ENCODE measurements at places on chromosomes 11 and 22. TPM values are rescaled to one million over a fixed set of nuclear protein-coding genes. Genes with fewer than 3 reads are reported as not detected.

Gene TTC36
- 2.2 TPM for total RNA-seq

Gene TBX10
- not detected for total RNA-seq

Gene CDON
- 26.4 TPM for total RNA-seq

Gene RTN4R
- 36.0 TPM for total RNA-seq

Gene GTSE1
- total RNA-seq, result 24.2 TPM

Gene MMP12
- not detected for total RNA-seq

Gene FXYD2
- 7.7 TPM for total RNA-seq

Gene HTR3B
- not detected for total RNA-seq

- DNase-seq, result no peak
Observed at GRCh38 chr11:73664877-73665276, 18.5 kb downstream of the PLEKHB1 start.

DNA sequence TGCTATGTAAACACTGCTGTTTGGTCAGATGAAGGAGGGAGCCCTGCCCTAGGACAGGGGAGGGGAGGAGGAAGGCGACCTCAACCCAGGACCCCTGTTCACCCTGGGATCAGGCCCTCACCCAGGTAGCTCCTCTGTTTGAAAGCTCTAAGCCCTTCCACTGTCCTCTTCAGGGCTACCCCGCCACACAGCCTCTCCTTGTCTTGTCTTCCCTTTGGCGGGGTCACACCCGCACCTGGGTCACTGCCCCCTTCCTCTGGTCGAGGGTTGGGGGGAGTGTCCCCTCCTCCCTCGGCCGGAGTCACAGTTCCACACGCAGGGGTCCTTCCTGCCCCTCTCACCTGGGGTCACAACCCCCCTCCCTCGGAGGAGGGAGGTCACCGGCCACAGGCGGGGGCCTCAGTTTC lies 463 bp upstream of the PTPMT1 start:
- DNase-seq, result no peak

DNA sequence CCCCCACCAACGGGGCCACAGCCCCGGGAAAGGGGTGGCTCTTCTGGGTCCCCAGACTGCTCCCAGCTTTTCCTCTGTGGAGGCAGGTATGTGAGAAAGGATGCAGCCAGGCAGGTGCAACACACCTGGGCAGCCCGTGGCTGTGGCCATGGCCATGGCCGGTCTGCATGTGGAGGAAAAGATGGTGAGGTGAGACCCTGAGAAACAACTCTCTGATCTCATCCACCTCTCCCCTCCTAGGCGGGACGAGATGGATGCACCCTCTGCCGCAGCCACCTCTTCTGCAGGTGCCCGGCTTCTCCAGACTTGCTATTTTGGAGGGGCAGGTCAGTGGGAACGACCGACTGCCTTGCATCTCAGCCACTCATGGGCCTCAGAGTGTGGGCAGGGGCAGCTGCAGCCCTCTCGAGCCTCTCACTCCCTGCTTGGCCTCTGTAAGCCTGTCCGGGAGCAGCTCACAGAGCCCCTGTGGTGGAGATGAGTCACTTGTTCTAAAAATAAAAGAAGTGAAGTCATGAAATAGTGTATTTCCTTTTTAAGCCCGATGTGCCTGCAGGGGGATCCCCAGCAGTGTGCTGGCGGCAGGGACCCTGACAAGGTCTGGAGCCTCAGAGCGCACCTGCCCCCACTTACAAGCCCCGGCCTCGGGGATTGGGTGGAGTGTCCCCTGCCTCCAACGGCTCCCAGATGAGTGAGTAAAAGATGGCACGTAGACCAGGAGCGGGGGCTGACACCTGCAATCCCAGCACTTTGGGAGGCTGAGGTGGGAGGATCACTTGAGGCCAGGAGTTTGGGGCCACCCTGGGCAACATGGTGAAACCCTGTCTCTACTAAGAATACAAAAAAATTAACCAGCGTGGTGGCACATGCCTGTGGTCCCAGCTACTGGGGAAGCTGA lies 10.7 kb downstream of the SMIM38 start:
- DNase-seq, result no peak

GRCh38 chr11:2271077-2271326 lies 614 bp upstream of the ASCL2 start:
- DNase-seq, result no peak

GRCh38 chr11:44125598-44125997 lies 30.1 kb downstream of the EXT2 start:
- no peak for DNase-seq

DNA sequence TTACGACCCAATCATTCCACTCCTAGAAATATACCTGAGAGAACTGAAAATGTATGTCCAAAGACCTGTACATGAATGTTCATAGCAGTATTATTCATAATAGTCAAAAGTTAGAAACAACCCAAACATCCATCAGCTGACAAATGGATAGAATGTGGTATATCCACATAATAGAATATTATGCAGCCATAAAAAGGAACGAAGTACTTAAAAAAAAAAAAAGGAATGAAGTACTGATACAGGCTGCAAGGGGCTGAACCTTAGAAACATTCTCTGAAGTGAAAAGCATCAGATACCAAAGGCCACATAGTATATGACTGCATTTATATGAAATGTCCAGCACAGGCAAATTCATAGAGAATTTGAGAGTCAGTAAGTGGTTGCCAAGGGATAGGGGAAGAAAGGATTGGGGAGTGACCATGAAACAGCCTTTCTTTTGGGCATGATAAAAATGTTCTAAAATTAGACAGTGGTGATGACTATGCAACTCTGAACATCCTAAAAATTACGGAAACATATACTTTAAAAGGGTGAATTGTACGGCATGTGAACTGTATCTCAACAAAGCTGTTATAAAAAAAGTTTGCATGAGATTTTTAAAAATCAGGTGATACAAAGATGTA lies 1.8 kb downstream of the TPST2 start:
- DNase-seq, result no peak

- no peak for DNase-seq
Observed at GRCh38 chr22:50694099-50694605, 21.5 kb downstream of the SHANK3 start.

- DNase-seq, result no peak
Observed at GRCh38 chr11:70328556-70328955, 58.1 kb downstream of the PPFIA1 start.

GRCh38 chr22:49321477-49322055 lies 506.1 kb downstream of the BRD1 start:
- DNase-seq, result no peak

DNA sequence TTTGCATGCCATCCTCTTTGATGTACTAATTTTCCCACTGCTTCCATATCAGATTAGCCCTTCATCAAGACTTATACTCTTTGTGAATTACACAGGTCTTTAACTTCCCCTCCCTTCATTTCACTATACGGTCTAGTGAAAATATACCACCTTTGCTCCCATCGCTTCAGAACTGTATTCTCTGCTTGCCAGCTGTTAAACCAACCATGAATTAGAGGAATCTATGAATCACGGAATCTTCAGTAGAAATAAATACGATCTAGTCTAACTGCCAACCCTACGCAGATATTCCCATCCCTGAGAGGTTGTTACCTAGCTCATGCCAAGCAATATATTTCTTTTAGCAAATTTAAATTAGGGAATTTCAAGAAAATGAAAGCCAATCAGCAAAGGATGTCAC lies 177.8 kb upstream of the MPPED2 start:
- no peak for DNase-seq

DNA sequence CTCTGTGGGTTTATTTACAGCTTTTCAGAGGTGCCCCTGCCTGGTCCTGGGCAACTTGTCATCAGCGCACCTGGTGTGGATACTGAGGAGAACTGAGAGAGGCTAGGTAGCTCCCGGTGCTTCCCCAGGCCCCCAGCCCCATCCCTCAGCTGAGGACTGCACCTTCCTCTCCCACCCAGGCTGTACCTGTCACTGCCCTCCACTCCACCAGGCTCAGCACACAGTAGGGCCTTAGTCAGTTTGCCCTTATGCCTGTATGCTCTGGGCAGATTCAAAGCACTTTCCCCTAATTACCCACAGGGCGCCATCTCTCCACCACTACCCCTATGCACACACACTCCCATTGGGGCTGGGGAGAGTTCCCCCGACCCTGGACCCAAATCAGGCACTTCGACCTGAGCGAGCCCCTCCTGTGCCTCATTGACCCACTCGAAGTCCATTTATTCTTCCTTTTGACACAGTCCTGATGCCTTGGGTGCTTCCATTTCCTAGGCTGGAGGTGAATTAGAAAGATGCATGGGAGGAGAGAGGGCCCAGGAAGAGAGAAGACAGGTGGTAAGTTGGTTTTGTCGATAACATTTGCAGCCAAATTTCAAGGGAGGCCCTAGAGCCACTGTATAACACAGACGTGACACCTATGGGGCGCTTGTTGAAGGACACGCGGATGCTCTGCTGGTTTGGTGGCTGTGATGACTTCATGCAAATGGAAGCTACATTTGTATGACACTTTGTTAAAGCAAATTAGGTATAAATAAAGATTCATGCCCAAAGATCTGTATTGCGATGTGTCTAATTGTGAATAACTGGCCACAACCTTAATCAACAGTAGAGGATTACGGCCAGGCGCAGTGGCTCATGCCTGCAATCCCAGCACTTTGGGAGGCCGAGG lies 13.8 kb upstream of the PICK1 start:
- no peak for DNase-seq

DNA sequence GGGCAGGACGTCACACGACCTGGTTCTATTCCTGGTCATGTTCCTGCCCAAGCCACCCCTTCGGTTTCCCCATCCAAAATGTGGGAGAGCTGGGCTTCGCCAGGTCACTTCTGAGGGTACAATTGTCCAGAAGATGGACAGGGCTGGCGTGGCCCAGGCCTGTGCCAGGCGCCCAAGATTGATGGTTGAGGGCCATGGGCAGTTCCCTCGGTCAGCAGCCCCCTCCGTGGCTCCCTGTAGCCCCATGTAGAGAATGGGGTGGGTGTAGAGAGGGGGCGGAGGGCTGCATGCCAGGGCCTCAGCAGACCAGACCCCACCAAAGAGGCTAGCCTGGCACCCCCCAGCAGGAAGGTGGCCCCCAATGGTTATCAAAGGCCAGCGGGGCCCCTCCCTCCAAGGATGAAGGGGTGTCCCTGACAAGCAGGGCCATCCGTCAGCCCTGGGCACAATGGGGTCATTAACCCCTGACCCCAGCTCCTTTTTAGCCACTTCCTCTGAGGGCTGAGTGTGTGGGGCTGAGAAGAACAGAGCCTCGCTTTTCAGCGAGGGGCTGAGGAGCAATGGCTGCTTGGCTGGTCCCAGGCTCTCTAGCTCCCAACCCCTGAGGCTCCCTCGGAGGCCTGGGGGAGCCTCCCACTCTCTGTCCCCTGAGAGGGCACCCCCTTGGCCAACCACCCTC lies 11.0 kb upstream of the PICK1 start:
- DNase-seq, result no peak

GRCh38 chr11:11163236-11163635 lies 189.8 kb downstream of the CSNK2A3 start:
- no peak for DNase-seq

GRCh38 chr22:37564111-37564711 lies 3.9 kb downstream of the CDC42EP1 start:
- no peak for DNase-seq

All from progenitor cell of endocrine pancreas (in vitro differentiated cells).